ENCODE measurements at places on chromosomes 4 and X. TPM values are rescaled to one million over a fixed set of nuclear protein-coding genes. Genes with fewer than 3 reads are reported as not detected.

DNA sequence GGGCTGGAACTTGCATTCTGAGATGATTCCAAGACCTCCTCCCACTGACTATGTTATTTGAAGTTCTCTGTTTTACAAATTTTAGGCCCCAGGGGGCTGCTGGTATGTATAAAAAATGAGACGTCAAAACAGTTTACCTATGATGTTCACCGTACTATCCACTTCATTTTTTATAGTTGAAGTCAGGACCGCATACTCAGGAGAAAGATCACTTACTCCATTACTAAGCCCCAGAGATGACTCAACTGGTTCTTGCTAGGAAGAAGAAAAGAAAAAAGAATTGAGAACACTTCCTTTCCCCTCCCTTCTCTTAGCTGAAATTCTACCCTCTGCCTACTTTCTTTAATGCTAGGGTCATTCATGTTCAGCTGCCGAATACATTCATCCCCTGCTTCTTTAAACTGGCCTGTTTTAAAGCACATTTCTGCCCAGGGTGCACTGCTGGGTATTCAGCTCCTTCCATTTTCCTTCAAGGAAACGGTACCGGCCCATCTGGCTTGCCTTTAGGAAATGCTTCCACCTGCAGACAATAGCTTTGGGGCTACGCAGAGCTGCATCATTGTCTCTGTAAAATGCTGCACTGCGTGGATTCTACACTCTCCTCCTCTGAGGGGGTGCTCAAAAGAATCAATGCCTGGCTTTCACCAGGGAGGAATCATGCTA, 66.2 kb downstream of the IRF2 start:
- DNase-seq = peak; percentile 87

GRCh38 chr4:74840936-74841509, 46.7 kb upstream of the BTC start:
- DNase-seq = no peak

DNA sequence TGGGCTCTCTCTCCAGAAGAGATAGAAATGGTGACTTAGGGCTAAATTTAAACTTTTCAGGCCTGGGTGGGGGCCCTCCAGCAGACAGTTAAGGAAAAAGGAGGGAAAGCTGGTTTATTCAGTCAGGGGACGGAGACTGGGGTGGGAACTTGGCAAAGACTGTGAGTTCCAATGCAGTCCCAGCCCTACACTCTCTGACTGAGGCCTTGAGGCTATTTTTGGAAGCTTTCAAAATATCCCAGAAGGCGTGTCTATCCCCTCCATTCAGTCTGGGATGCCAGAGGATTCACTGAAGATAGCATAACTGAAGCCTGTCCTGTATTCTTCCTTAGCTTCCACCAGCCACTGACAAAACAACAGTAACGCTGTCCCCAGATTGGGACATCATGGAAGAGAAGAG, 32.1 kb upstream of the MSN start:
- no peak for DNase-seq

GRCh38 chr4:48018112-48018511, 1.5 kb downstream of the NIPAL1 start:
- peak; percentile 36 for DNase-seq

DNA sequence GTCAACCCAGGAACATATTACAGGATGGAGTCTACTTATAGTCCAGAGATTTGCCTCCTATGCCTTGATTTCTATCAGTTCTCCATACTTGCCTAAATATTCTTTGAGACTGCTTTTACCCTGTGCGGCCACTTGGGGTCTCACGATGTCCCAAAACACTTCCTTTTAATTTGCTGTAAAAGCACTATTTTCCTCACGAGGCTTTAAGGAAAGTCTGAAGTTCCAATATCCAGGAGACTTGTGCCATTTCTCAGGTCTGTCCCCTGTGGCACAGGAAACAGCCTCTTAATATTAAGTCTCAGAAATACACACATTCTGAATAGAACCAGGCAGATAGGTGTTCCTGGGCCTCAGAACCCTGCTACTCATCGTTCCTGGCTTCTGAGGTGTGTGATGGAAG, 142.9 kb downstream of the TMEM164 start:
- no peak for DNase-seq

DNA sequence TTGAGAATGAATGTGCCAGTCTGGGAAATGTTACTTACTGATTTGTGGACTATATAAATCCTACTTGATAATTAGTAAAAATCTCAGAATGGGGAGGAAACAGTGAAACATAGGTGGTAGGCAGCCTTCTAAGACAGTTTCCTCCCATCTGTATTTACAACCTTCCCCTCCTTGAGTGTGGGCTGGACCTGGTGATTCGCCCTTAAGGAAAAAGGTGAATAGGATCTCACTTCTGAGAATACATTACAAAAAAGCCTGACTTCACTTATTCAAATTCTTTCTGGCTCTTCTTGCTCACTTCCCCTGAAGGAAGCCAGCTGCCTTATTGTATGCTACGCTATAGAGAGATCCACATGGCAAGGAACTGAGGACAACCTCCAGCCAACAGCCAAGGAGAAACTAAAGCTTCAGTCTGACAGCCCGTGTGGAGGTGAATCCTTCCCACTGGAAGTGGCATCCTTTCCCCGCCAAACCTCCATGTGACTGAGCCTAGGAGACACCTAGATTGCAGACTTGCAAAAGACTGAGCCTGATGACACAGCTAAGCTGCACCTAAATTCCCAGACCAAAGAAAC, 585.0 kb downstream of the STPG2 start:
- no peak for DNase-seq

DNA sequence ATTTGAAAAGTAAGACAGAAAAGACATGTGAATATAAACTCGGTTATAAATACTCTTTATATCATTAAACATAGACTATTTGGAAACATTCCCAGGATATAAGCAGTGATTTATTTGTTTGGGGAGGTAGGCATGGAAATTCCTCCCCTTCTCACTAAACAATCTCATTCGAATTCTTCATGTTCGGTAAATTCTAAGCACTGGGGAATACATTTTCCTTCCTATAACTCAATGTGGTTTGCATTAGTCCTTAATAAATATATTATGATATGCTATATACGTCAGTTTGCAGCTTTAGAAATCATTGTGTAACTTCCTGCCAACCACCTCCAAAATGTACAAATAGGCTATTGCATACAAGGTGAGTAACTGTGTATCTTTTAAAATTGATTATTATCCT, 99.6 kb downstream of the UGT8 start:
- DNase-seq = no peak

DNA sequence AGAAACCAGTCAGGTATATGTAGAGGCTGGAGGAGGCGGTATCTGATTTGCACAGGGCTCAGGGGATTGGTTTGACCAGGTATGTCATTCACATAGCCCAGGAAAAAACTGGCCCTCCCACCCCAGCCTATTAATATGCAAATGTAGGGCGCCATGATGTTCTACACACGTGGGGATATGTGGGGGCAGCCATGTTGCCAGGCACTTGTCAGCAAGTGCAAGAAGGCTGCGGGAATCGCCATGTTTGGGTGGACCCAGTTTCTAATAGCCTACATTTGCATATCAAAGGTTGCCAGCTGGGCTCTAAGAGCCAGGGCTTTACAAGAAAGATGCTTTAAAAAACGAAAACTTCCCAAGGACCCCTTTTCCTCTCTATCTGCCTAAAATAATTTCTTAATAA, 335.1 kb downstream of the SMARCA1 start:
- DNase-seq = no peak

GRCh38 chr4:41613386-41613785, 75.4 kb downstream of the LIMCH1 start:
- DNase-seq = no peak

- no peak for DNase-seq
Measured at GRCh38 chr4:154961263-154961662, 180.2 kb downstream of the RBM46 start.

DNA sequence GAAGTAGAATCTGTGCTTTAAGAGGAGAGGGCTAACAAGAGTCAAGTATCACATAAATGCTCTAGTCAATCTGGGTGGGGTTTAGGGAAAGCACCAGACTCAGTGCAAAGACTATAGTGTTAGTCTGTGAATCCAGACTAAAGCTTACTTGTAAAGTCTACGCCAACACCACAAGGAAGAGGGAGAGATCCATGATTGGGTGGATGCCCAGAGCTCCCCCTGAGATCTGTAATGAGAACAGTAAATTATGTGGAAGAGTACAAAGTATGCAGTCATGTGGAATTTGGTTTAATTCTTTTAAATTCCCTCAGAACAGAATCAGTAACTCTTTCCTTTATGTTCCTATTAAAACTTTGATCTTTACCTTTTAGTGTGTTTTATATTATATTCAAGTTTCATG, 354.7 kb upstream of the SPANXN4 start:
- no peak for DNase-seq

DNA sequence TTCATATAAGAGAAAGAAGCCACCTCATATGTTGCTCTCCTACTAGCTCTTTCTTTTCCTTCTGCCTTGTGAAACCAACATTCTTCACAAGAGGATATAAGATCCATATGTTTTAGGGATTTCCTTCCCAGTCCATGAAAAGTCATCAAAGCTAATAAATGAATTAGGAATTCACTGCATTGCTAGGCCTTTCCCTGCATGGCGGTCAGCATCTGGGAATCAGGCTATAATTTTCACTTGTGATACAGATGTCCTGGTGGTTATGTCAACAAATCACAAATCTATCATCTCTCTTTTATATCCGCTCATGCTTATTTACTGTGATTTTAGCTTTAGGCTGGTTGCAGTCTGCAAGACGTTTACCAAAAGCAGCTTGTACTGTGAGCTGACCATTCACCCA, 510.0 kb downstream of the NLGN4X start:
- no peak for DNase-seq

GRCh38 chr4:87807402-87807801, 8.0 kb downstream of the IBSP start:
- DNase-seq = peak; percentile 45

GRCh38 chr4:158991534-158992155, 111.2 kb upstream of the RAPGEF2 start:
- no peak for DNase-seq

GRCh38 chr4:176769514-176769913, 23.2 kb downstream of the VEGFC start:
- peak; percentile 97 for DNase-seq

DNA sequence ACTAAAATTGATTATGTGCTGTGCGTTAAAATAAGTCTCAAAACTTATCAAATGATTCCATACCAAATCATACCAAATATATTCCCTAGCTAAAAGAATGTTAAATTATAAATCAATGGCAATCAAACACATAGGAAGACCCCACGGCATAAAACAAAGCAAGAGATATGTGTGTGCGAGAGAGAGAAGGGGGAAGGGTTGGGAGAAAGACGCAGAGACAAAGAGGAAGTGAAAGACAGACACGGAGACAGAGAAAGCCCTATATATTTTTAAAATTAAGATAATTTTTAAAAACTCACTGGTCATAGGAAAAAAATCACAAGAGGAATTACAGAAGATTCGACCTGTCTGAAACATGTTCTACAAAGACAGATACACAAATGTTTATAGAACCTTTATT, 371.4 kb downstream of the NLGN4X start:
- DNase-seq = no peak

DNA sequence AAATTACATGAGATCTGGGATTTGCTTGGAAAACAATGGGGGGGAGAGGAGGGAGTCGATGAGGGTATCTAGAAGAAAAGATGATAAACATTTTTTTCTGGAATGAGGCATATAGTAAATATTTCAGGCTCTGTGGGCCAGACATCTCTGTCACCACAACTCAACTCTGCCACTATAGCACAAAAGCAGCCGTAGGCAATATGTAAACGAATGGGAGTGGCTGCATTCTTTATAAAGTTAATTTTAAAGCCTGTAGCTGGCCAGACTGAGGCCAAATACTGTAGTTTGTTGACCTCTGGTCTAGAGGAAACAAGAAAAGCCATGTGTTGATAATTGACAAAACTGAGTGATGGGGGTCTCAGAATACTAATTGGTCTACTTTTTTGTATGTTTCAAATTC, 14.1 kb upstream of the TCEANC start:
- DNase-seq = no peak

DNA sequence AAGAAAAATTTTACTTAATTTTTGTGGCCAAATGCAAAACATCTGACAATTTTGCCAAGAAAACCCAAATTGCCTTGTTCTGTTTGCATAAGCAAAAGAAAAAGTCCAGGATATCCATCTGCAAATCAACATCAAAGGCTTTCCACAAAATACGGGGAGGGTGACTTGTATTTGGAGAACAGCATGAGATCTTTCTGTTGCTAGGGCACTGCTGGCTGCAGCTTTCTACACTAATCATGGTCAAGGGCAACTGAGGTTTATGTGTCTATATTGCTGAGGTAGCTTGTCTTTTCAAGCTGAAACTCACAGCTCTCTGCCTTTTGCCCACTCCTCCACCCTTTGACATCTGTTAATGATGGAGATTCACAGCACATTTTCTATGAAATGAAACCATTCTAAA, 389.1 kb downstream of the NKX6-1 start:
- DNase-seq = no peak

DNA sequence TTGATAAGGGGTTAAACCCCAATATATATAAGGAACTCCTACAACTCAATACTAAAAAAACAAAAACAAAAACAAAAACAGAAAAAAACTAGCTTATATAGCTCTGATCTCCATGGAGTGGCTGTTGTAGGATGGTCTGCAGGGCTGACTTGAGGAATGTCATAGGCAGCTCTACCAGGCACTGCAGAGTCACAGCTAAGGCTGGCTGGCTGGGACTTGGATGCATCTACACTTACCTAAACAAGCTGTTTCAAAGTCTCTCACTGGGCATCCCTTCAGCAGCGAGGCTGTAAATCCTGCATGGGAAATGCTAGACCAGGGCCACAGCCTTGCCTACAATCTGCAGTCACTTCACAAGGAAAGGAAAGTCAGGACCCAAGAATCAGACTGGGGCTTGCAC, 61.3 kb downstream of the HOPX start:
- DNase-seq = no peak

DNA sequence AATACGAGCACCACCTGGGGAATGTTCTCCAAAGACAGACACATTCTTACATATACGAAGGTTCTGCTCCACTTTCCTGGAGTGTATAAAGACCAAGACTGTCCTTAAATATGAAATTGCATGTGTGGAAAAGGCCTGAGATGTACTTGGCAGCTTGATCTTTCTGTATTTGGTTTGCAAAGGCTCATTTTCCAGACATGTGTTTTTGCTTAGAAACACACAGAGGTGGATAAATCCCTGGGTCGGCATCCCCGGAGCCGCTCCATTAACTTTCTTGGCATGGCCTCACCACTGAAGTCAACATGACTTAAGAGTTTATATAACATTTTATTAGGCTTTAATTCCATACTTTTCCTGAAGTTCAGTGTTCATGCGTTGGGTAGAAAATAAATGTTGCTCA, 239.4 kb downstream of the LDB2 start:
- no peak for DNase-seq

GRCh38 chr4:139134403-139134802, 42.6 kb downstream of the ELF2 start:
- no peak for DNase-seq

The KCTD8 gene
- under 0.01 TPM for total RNA-seq

The SAT1 gene
- total RNA-seq = 1,193 TPM

The ADRA2C gene
- under 0.01 TPM for total RNA-seq

The REPS2 gene
- 0.38 TPM for total RNA-seq

The UVSSA gene
- total RNA-seq = 8.2 TPM

The PDLIM3 gene
- 1.6 TPM for total RNA-seq

The MAGEE1 gene
- 0.53 TPM for total RNA-seq

The BEX5 gene
- total RNA-seq = 1.3 TPM

The CLNK gene
- total RNA-seq = not detected

Measured in bronchial epithelial cell (primary cell).